Fibroblast of skin of right quadriceps (primary cell): ENCODE measurements at places on chromosomes 6 and 20.

- DNase-seq: no peak
Observed at GRCh38 chr20:63216849-63217471, 1.0 kb upstream of the YTHDF1 start.

DNA sequence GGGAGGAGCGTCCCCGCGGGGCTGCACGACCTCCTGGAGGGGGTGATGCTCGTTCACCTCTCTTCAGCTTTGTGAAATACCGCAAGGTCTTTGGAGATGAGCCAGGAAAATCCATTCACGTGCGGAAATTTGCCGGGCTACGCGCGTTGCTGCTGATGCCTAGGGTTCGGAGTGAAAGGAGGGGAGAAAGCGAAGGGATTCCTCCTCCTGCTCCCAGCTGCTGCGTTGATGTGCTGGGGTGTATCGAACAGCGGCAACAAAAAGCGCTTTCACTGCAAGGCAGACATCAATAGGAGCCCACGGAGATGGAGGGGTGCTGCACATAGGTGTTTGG lies 391 bp upstream of the B3GAT2 start:
- DNase-seq: no peak

DNA sequence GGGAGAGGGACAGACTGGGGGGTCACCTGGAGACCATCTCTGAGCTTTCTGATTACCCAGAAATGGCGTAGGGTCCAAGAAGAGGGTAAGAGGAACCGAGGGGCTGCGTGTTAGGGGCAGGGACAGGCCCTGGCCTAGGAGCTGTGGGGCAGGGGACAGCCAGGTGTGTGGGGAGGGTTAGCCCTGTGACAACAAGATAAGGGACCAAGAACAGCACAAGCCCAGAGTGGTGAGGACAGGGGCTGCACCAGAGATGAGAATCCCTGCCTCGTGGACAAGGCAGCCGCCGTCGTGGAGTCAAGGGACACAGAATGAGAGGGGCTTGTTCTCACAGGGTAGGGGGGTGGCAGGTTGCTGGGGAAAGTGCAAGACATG lies 449 bp upstream of the AVP start:
- no peak for DNase-seq

DNA sequence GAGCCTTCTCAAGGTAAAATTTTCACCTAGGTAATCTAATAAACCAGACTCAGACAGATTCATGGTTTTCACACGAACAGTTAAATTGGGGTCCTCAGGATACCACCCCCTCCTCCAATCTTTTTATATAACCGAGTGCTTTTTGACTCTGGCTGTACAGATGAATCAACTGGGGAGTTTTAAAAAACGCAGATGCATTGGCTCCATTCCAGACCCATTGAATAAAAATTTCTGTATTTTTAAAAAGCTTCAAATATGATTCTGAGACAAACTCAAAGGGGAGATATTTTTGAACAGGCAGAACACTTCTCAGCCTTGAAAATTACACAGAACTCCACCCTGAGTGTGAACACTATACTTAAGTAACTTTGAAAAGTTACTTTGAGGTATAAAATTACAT lies 7.2 kb downstream of the UTRN start:
- DNase-seq: no peak

DNA sequence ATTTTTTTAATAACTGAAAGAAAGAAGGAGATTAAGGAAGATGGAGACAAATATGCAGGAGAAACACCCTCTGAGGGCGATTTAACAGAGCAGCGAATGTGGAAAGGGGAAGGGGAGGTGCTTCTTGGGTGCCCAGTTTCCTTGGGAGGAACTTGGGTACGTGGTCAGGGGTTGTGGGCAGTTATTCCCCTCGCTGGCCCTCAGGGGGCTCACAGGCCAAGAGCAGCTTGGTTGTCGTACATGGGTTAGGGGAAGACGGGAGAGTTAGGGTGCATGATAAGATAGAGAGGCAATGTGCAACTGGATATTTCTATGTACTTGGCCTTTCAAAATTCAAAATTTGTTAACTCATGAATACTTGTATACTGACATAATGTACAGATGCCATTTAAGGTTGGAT lies 7.0 kb upstream of the TUBB2A start:
- no peak for DNase-seq

GRCh38 chr6:137218473-137218916 lies 690 bp downstream of the IFNGR1 start:
- peak; percentile 45 for DNase-seq

GRCh38 chr20:19995220-19995863 lies 21.8 kb upstream of the NAA20 start:
- DNase-seq: peak; percentile 75

- peak; percentile 62 for DNase-seq
Observed at GRCh38 chr20:46709459-46710152, at the start of gene SLC2A10. TSS of gene SLC2A10 (plus strand) at chr20:46709649. CDS start at chr20:46709737, 88 bp downstream.
